CD8-positive, alpha-beta memory T cell (primary cell): ENCODE measurements at places on chromosomes 7 and 10. TPM values are rescaled to one million over a fixed set of nuclear protein-coding genes. Genes with fewer than 3 reads are reported as not detected.

ITIH5 gene
- total RNA-seq: not detected

GNGT1 gene
- total RNA-seq: not detected

WDFY4 gene
- total RNA-seq: 0.20 TPM

PKD1L1 gene
- 0.18 TPM for total RNA-seq

NYAP1 gene
- 0.13 TPM for total RNA-seq

EGR2 gene
- 87.8 TPM for total RNA-seq

ZNF680 gene
- 11.1 TPM for total RNA-seq

SLC35B4 gene
- total RNA-seq: 20.5 TPM

SFTPD gene
- not detected for total RNA-seq

HOXA13 gene
- total RNA-seq: not detected

CC2D2B gene
- not detected for total RNA-seq

TAS2R3 gene
- 1.0 TPM for total RNA-seq

ENKUR gene
- total RNA-seq: not detected

DNA sequence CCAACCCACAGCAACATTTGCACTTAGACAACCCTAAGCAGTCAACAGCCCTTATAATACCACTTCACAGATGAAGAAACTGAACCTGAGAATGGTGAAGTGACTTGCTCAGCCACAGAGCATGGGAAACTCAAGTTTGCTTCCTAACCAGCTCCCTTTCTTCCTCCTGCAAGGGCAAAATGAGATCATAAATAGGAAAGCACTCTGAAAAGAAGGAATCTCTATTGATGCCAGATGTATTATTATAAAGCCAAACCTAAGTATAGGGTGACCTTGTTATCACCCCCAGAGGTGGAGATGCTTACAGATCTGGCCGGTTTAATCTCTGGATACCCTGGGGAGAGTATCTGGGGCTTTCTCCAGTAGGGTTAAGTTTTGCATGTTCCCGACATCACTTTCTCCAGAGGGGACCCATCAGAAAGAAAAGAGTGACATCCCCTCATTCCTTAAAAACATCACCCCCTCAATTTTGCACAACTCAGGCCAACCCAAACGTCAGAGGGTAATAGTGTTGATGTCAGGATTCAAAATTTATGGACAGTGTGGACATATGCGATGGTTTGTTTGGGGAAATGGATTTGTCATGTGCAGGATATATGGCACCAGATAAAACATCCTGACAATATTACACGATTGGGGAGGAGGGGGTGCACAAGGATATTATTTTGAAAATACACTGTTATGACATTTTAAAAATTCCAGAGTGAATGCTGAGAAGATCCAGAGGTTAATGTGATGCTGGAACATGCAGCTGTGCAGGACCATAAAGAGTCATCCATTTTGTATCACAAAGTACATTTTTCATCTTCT is 24.0 kb upstream of the XPNPEP1 start:
- H3K27ac ChIP-seq: no peak overlapping the region
- no peak for DNase-seq
- H3K27me3 ChIP-seq: no peaks in the 10 kb centered on the region
- peaks cover 5% of the 10 kb centered on the region for H3K4me1 ChIP-seq
- H3K36me3 ChIP-seq: no peaks in the 10 kb centered on the region
- no peak overlapping the region for H3K4me3 ChIP-seq

GRCh38 chr10:3671386-3671955 is 113.5 kb downstream of the KLF6 start:
- no peak for DNase-seq
- H3K27me3 ChIP-seq: no peaks in the 10 kb centered on the region
- H3K27ac ChIP-seq: no peak overlapping the region
- H3K4me3 ChIP-seq: no peak overlapping the region
- peaks cover 31% of the 10 kb centered on the region for H3K4me1 ChIP-seq
- H3K36me3 ChIP-seq: no peaks in the 10 kb centered on the region

DNA sequence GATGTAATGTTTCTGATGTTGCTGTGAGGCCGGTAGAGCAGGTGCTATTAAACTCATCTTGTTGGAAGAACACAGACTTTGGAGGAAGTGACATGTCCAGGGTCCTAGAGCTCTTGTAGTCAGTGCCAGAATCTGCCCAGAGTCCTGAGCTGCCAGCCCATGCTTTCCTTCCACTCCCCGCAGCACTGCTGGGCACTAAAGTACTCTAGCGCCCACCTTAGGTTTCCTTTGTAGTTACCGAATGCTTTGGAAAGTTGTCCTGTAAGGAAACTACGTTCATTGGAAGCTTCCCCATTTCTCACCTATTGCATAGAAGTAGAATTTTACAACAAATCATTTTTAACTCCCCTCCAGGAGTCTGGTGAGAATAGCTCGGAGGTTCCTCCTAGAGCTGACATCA is 11.0 kb downstream of the ZNF862 start:
- no peak overlapping the region for H3K27ac ChIP-seq
- peaks cover 4% of the 10 kb centered on the region for H3K36me3 ChIP-seq
- peaks cover 6% of the 10 kb centered on the region for H3K4me1 ChIP-seq
- H3K27me3 ChIP-seq: no peaks in the 10 kb centered on the region
- H3K4me3 ChIP-seq: no peak overlapping the region

- no peak overlapping the region for H3K27ac ChIP-seq
- no peak for DNase-seq
- no peak overlapping the region for H3K4me3 ChIP-seq
- no peaks in the 10 kb centered on the region for H3K36me3 ChIP-seq
- no peaks in the 10 kb centered on the region for H3K27me3 ChIP-seq
Measured at GRCh38 chr10:57638411-57638810, 629.3 kb downstream of the IPMK start.

GRCh38 chr7:133240302-133240701 is 12.6 kb upstream of the EXOC4 start:
- no peak overlapping the region for H3K4me3 ChIP-seq
- no peak for DNase-seq
- no peaks in the 10 kb centered on the region for H3K4me1 ChIP-seq
- no peaks in the 10 kb centered on the region for H3K36me3 ChIP-seq
- peaks cover 12% of the 10 kb centered on the region for H3K27me3 ChIP-seq

GRCh38 chr7:128961030-128961659 is 23.4 kb downstream of the IRF5 start:
- H3K4me3 ChIP-seq: no peak overlapping the region
- no peaks in the 10 kb centered on the region for H3K4me1 ChIP-seq
- H3K27ac ChIP-seq: no peak overlapping the region

DNA sequence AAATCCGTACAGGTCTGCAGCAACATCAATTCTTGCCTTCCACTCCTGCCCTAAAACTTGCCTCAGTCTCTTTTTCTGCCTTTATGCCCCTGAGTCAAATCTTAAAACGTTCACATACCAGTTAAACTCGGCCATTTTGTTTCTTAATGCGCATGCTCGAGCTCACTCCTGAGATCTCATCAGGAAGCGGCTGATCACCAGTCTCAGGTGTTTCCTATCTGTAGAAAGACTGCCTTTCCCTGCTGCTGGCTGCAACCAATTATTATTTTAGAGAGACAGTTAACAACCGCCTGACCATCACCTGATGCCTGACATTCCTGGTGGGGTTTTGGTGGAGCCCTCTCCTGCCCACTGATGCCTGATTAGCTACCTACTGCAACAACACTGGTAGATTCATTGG is 70.2 kb upstream of the TMEM140 start:
- H3K27ac ChIP-seq: no peak overlapping the region
- no peaks in the 10 kb centered on the region for H3K4me1 ChIP-seq
- H3K27me3 ChIP-seq: no peaks in the 10 kb centered on the region
- H3K4me3 ChIP-seq: no peak overlapping the region

GRCh38 chr7:101370836-101371235 is 8.2 kb downstream of the COL26A1 start:
- no peak overlapping the region for H3K4me3 ChIP-seq
- no peaks in the 10 kb centered on the region for H3K36me3 ChIP-seq
- peaks cover 4% of the 10 kb centered on the region for H3K27me3 ChIP-seq
- H3K4me1 ChIP-seq: no peaks in the 10 kb centered on the region

DNA sequence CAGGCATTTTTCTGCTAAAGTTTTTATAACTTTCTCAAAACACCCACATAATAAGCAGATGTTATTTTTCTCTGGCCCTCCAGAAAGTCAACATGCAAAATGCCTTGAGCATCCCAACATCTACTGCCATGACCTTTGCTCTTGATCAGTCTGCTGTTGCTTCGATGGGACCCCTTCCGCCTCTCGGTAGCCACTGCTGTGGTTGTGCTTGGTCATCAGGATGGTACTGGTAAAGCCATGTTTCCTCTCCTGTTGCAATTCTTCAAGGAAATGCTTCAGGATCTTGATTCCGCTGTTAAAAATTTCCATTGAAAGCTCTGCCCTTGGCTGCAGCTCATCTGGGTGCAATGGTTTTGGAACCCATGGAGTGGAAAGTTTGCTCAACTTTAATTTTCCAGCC is 533.0 kb downstream of the DNAJB6 start:
- no peaks in the 10 kb centered on the region for H3K36me3 ChIP-seq
- no peak overlapping the region for H3K27ac ChIP-seq
- no peaks in the 10 kb centered on the region for H3K27me3 ChIP-seq
- no peak overlapping the region for H3K4me3 ChIP-seq
- DNase-seq: no peak

DNA sequence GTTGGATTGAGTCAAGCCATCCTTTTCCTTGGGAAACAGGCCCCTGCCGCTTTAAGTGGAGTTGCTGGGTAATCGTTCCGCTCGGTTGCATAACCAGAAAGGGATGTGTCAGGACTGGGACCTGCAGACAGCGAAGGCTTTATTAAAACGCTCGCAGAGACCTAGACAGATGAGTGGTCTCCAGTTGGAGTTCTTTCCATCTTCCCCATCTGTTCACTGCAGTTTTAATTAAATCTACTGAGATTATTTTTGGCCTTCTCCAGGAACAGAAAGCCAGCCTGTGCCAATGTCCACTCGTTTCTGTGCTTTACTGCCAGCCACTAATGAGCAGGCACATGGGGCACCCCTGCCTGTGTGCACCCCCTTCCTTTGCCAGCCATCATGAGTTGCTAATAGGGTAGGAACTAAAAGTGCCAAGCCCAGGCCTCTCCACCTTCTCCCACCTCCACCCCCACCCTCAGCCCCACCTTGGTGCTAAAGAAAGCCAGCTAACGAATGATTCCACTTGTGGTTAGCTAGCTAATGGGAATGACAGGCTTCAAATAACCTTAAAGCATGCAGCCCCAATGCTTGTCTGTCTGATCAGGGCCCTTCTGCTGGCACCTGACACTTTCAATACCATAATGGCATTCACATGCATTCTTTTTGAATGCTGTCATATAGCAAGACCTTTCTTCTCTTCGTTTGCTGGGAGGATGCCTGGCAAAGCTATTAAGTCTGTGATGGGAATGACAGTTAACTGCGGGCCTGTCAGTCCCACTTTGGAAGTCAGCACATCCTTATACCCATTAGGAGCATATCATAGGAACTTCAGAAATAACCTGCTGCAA is 556.8 kb upstream of the GALNT17 start:
- H3K27me3 ChIP-seq: no peaks in the 10 kb centered on the region
- H3K27ac ChIP-seq: no peak overlapping the region
- no peak for DNase-seq
- no peak overlapping the region for H3K4me3 ChIP-seq
- H3K4me1 ChIP-seq: no peaks in the 10 kb centered on the region

- no peak for DNase-seq
- H3K4me1 ChIP-seq: no peaks in the 10 kb centered on the region
- H3K36me3 ChIP-seq: no peaks in the 10 kb centered on the region
- H3K4me3 ChIP-seq: no peak overlapping the region
- H3K27me3 ChIP-seq: peaks cover 4% of the 10 kb centered on the region
Measured at GRCh38 chr7:101507791-101508252, 121.3 kb downstream of the MYL10 start.

DNA sequence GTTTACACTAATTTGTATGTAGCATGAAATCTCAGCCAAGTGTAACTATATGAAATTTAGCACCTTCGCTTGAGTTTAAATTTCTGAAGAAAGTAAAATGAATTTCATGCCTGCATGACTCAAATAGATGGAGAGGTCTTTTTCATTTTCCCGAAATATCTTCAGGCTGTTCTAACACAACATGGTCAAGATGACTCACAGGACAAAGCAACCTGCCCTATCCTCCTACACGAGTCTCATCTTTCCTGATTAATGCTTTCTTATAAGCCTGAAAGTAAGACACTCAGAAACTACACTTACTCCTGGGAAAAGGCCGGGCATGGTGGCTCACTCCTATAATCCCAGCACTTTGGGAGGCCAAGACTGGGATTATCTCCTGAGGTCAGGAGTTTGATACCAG is 41.2 kb downstream of the CH25H start:
- H3K36me3 ChIP-seq: no peaks in the 10 kb centered on the region
- H3K27me3 ChIP-seq: no peaks in the 10 kb centered on the region
- peaks cover 8% of the 10 kb centered on the region for H3K4me1 ChIP-seq
- no peak overlapping the region for H3K4me3 ChIP-seq
- H3K27ac ChIP-seq: no peak overlapping the region

GRCh38 chr10:18079665-18080295 is 60.4 kb upstream of the CACNB2 start:
- H3K36me3 ChIP-seq: no peaks in the 10 kb centered on the region
- no peaks in the 10 kb centered on the region for H3K27me3 ChIP-seq
- H3K27ac ChIP-seq: no peak overlapping the region
- H3K4me3 ChIP-seq: no peak overlapping the region
- no peaks in the 10 kb centered on the region for H3K4me1 ChIP-seq

DNA sequence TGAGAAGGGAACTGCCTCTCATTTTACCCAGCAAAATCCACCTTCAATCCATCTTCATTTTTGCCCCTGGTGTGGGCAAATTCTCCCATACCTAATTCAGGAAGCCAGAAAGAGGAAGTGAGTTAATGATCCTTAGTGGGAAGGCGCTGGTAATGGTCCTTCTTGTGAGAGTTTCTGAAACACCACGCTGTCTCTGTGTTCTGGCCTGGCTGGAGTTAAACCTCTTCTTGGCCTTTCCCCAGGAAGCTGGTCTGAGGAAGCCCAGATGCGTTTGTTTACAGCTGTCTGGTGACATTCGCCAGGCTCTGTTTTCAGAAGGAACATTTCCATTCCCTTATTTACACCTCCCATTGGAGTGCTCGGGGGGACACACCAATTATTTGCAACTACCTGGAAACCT is 24.3 kb downstream of the HTRA1 start:
- no peaks in the 10 kb centered on the region for H3K27me3 ChIP-seq
- no peaks in the 10 kb centered on the region for H3K36me3 ChIP-seq
- no peak for DNase-seq
- no peak overlapping the region for H3K4me3 ChIP-seq
- H3K4me1 ChIP-seq: no peaks in the 10 kb centered on the region

DNA sequence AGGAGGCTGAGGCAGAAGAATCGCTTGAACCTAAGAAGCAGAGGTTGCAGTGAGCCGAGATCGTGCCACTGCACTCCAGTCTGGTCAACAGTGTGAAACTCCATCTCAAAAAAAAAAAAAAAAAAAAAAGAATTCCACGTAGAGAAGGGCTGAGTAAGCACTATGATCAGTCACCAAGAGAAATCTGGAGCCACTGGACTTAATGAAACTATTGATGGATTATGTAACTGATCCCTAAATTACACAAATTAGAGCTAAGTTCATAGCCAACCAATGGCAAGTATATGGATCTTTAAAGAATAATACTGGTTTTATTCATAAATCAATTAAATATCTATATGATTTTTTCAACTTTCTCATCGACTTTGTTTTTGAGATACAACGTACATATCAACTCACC is 72.2 kb upstream of the ABLIM1 start:
- H3K27ac ChIP-seq: no peak overlapping the region
- DNase-seq: no peak
- H3K36me3 ChIP-seq: no peaks in the 10 kb centered on the region
- no peaks in the 10 kb centered on the region for H3K27me3 ChIP-seq
- H3K4me1 ChIP-seq: no peaks in the 10 kb centered on the region

- no peak overlapping the region for H3K27ac ChIP-seq
- DNase-seq: no peak
- H3K4me3 ChIP-seq: no peak overlapping the region
- H3K36me3 ChIP-seq: no peaks in the 10 kb centered on the region
- H3K27me3 ChIP-seq: no peaks in the 10 kb centered on the region
Measured at GRCh38 chr10:20181434-20181833, 365.2 kb downstream of the PLXDC2 start.
